Mammary epithelial cell (primary cell): ENCODE measurements at places on chromosomes 1 and 21.

GRCh38 chr1:24173638-24174575 is 13.2 kb downstream of the IFNLR1 start:
- DNase-seq: no peak

GRCh38 chr1:202010180-202011015 is at the start of gene ELF3:
Gene ELF3 (plus strand): TSS chr1:202010587. CDS start chr1:202011137, 550 bp downstream.
- DNase-seq: peak; percentile 89

DNA sequence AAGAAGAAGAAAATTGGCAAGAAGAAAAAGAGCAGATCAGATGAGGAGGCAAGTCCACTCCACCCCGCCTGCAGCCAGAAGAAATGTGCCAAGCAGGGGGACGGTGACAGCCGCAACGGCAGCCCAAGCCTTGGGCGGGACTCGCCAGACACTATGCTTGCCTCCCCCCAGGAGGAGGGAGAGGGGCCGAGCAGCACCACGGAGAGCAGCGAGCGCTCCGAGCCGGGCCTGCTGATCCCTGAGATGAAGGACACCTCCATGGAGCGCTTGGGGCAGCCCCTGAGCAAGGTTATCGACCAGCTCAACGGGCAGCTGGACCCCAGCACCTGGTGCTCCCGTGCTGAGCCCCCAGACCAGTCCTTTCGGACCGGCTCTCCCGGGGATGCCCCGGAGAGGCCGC is 9.0 kb upstream of the SLC25A34 start:
- DNase-seq: no peak

DNA sequence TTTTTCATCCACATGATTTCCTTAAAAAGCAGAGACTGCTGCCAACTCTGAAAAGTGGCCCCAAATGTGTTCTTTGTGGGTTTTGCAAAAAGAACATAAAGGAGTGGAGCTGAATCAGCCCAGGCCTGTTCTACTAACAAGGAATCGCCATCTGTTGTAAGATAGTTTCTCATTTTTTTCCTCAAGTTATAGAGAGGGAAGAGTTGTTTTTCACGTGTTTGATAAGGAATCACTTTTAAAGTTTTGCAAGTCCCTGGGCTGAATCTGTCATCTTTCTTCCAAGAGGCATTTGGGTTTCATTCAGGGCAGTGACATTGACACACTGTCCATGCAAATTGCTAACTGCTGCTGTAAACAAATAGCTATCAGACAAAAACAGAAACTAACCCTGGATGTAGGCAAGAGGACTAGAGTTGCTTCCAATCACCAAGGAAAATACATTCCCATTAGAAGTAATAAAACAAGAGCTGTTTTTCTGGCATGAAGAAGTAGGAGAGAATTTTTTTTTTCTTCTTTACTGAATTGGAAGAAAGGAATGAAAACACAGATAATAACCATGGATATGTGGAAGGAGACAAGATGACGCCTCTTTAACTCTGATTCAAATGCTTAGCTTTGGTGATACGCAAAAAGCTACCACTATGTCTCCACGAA is 58.8 kb upstream of the TBX15 start:
- peak; percentile 8 for DNase-seq

- DNase-seq: no peak
Observed at GRCh38 chr1:189149547-189150375, 1327.9 kb downstream of the BRINP3 start.

DNA sequence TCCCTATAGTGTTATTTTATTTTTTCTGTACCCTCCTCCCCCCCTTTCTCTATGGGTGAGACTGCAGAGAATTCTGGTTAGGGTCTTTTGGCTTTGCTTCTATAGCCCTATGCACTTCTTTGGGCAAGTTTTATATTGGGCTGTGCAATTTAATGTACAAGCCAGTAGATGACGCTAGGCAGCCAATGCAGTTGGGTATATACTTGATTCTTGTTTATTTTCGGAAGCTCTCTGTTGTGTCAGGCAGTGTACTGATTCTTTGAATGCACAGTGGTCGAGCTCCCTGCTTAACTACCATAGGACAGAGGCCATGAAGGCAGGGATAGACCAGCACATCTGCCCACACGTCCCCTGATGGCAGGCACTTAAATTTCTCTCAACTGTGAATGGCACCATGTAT is 34.1 kb upstream of the GPR52 start:
- no peak for DNase-seq

DNA sequence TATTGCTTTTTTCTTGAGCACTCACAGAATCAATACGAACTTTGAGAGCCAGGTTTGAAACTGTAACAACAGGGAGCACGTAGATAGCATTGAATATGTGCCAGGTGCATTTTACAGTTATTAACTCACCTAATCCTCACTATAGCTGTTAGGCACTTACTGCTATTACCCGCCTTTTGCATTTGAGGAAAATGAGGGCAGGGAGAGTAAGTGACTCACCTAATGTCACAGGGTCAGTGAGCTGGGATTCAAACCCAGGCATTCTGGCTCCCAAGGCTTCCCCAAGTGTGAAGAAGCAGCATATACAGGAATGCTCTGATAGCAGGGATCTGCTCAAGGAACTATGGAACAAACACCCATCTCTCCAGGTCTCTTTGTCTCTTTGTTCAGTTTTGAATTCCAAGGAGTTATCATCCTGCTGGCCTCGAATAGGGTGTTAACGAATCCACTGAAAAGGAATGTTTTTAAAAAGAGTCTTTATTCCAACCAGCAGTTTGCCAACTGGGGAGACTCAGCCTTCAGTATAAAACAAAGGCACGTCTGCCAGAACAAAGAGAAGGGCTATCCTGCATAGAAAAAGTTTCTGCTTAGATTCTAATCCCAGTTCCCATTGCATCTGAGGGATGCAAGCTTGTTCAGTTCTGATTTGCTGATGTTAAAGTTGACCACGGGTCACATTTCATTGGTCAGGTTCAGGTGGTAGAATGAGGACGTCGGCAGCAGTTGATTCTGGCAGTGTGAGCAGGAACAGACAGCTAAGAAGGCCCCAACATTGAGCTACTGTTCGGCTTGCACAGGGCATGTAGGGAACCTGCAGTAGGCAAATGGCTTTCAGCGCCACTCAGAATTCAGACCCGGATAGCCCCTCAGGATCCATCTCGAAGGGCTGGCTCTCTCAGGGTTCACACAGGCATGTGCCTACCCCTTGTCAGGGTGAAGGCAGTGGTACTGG is 22.1 kb downstream of the TRIM67 start:
- no peak for DNase-seq

DNA sequence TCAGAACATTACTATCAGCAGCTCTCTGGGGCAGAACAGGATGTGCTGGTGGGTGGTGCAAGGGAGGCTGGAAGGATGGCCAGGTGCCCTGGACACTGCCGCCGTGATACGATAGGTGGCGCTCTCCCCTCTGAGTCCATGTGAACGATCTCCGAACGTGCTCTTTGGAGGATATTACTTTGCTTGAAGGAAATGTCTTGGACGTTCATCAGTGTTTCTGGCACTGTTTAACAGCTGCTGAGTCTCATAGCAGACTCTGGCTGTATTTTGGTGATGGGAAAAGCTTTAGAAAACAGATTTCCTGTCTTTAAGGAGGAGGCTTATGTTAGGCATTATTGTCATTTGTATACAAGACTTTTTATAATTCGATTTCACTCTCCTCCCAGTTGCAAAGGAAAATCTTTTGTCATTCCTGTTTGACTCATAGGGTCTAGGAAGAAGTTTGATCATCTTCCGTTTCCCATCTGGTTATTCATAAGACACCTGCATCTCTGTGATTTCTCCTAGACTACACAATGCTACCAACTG is 386.2 kb upstream of the ADGRL2 start:
- DNase-seq: no peak

GRCh38 chr1:204438628-204439027 is 27.0 kb upstream of the PPP1R15B start:
- DNase-seq: peak; percentile 99

- DNase-seq: peak; percentile 85
Observed at GRCh38 chr1:24714859-24715520, 30.3 kb upstream of the CLIC4 start.

- peak; percentile 77 for DNase-seq
Observed at GRCh38 chr1:86774305-86775295, 70.2 kb downstream of the SH3GLB1 start.

DNA sequence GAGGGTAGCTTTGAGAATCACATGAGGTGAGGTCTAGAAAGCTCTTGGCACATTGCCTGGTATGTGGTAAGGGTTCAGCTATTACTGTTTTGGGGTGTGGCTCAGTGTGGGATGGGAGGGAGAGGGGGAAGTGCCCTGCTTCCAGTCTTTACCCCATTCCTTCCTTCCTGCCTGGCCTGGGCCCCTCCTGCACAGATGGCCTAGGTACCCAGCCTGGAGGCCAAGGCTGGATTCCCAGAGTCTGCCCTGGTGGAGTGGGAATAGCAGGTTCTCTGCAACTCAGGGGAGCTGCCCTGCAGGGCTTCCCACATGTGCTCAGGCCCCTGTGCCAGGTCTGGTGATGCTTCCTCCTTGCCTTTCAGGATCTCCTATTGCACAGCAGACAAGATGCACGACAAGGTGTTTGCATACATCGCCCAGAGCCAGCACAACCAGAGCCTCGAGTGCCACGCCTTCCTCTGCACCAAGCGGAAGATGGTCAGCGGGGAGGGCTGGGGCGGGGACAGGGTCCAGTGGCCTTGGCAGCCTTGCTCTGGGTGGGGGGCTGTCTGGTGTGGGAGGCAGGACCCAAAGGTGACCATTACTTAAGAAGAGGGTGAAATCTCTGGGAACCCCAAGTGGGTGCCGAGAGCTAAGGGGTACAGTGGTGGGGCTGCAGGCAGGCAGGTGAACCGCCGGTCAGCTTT is 13.5 kb downstream of the LDLRAP1 start:
- DNase-seq: peak; percentile 73

DNA sequence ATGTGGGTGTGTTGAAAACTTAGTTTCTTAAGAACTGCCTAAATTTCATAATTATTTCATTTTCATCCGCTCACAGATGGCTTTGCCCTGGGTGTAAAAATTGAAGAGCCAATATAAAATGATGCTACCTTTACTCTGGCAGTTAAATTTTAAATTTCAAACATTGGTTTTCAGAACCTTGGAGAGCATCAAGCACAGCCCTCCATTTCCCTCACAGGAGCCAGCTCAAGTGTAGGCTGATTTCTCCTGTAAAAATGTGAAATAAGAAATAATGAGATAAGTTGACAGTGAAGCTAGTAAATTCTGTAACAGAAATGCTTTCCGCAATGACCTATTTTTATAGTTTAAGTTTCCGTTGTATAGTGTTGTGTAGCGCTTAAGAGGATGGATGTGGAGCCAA is 53.9 kb upstream of the AKT3 start:
- DNase-seq: no peak

DNA sequence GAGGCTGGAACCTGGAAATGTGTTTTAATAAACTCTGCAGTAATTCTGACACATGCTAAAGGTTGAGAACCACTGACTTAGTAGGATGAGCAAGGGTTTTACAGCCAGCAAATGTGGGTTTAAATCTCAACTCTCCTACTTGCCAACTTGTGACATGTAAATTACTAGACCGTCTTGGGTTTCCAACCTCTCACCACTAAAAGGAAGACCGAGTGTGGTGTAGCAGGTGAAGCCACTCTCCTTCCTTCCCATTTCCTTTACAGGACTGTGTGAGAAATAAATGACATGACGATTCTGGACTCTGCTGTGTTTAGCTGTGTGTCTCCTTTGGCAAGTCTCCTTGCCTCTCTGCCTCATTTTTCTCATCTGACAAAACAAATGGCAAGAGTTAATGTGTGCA is 49.5 kb upstream of the DNAJC6 start:
- DNase-seq: no peak

DNA sequence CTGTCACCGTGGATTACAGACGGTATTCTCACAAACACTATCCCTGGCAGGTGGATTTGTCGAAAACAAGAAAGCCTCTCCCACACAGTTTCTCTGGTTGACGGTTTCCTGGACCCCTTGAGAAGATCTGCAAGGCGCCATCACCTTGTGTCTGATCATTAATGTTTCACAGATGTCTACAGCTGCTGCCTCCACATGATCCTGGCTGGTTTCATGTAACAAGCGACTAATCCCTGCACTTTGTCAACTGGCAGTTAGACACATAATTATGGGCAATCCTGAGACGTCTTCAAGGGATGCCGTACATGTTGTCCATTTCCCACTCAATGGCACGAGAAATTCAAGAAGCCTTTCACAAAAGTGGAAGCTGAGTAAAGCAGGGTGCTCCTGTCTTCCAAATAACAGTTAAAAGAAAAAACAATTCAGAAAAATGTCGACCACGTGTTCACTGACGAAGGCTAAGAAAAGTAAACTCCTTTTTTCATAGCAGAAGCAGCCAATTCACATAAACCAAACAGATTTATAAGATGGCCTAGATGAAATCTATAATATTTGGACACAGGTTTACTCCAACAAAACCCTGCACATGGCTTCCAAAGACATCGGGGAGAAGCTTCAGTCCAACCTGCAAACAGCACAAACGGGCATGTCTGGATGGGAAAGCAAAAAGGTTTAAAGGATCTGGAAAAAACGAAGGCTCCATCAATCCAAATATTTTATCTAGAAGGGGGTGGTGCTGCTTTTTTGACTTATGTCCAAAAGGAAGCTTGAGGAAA is 52.2 kb downstream of the CAPZB start:
- DNase-seq: no peak

- DNase-seq: peak; percentile 32
Observed at GRCh38 chr1:164644774-164645644, 86.0 kb downstream of the PBX1 start.

DNA sequence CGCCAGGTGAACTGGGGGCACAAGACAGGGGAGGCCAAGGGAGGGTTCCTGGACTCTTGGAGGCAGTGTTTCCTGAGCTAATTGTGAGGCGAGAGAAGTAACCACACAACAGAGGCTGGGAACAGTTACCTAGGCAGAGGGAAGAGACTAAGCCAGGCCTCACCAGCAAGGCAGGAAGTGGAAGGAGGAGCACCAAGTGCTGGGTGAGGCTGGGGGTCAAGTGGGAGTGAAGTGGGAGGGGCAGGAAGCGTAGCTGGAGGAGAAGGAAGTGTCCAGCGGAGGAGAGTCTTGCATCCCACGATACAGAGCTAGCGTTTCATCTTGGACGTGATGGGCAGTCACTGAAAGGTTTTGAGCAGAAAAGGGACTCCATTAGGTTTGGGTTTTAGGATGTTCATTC is 48.3 kb upstream of the CAPZB start:
- no peak for DNase-seq

DNA sequence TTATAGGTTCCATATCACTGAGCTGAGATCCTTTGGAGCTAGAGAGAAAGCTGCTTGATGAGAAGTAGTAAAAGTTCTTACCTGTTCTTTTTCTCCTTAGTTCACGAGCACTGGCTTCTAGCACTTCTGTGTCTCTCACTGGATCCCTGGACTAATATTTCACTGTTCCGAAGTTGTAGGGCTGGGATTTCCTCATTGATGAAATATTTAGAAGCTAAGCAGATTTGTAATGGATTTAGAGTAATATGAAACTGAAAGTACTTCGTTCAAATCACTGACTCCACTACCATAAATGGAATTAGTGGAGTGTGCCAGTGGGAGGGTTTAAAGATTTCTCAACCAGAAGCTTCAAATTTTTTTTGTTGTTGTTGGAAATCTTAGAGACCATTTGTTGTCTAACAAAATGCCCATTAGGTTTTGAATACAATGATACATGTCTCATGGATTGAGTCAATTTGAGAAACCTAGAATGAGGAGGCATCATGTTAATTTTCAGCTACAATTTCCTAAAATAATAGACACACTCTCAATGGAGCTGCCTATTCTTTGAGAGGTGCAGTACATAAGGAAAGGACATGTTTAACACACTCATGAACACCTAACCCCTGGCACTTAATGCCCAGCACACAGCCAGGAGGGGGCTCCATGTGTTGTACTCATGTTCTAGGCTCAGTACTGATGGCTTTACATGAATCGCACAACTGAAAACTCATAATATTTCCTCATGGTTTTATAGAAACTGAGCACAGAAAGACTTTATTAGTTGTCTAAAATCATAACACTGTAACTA is at the start of gene GBP1:
GBP1 (minus strand) TSS at position 130 of the 790 bp plus-strand sequence. CDS start 1,974 bp downstream, outside the sequence.
- peak; percentile 76 for DNase-seq
